ENCODE measurements at places on chromosomes 4 and X. TPM values are rescaled to one million over a fixed set of nuclear protein-coding genes. Genes with fewer than 3 reads are reported as not detected.

MTNR1A gene
- total RNA-seq: 0.49 TPM

SLITRK4 gene
- 1.5 TPM for total RNA-seq

MAGIX gene
- 6.1 TPM for total RNA-seq

GPR34 gene
- not detected for total RNA-seq

WDR13 gene
- total RNA-seq: 153 TPM

XG gene
- total RNA-seq: 1.5 TPM

GAGE12H gene
- not detected for total RNA-seq

SEPTIN11 gene
- 57.2 TPM for total RNA-seq

PNCK gene
- 2.5 TPM for total RNA-seq

LGI2 gene
- not detected for total RNA-seq

TMPRSS11A gene
- total RNA-seq: 0.30 TPM

DGAT2L6 gene
- total RNA-seq: not detected

MAML3 gene
- 9.2 TPM for total RNA-seq

PAGE1 gene
- 7.5 TPM for total RNA-seq

BEX4 gene
- total RNA-seq: 11.6 TPM

CXCL1 gene
- total RNA-seq: 32.4 TPM

CEP44 gene
- total RNA-seq: 12.0 TPM

GRIA2 gene
- total RNA-seq: 6.3 TPM

CT45A5 gene
- 135 TPM for total RNA-seq

CTAG2 gene
- total RNA-seq: 2.5 TPM

DUSP21 gene
- total RNA-seq: not detected

NPY1R gene
- total RNA-seq: 0.45 TPM

IQCM gene
- total RNA-seq: 0.74 TPM

TKTL1 gene
- total RNA-seq: not detected

IL2 gene
- not detected for total RNA-seq

DHX15 gene
- 187 TPM for total RNA-seq

SLC10A6 gene
- not detected for total RNA-seq

FAT1 gene
- 116 TPM for total RNA-seq

HTN1 gene
- total RNA-seq: not detected

BRS3 gene
- total RNA-seq: not detected

TCEAL7 gene
- not detected for total RNA-seq

Measured in A375 (cell line).